ENCODE measurements at places on chromosomes 6 and 20.

DNA sequence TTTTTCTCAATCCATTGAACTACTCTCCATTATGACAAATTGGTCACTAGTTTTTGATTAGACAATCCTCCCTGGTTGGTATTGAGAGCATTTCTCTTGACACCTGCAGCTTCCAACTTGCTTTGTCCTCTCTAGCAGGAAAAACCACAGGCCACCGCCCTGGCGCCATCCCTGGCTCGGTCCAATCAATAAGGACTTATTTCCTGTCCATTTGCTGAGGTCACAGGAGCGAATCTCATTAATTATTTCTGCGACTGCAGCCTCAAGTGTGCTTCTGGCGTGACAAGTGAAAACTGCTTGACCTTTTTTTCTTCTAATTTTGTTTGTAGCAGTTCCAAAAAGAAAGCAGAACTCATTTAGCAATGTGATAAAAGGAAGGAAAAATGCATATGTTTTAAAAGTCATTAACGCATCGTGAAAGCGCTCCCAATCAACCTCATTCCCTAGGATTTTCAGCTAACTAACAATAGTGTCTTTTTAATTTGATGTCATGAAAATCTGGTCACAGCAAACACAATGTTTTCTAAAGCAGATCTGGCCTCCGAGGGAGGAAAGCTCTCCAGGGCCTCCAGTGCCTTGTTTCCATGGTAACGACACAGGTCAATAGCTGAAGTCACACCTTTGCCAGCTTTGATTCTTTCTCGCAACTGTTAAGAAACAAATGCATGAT, 39.0 kb upstream of the BEND3 start:
- DNase-seq: no peak

GRCh38 chr6:41049521-41049920, 3.5 kb upstream of the APOBEC2 start:
- no peak for DNase-seq

- no peak for DNase-seq
Measured at GRCh38 chr20:40992349-40993113, 36.1 kb upstream of the TOP1 start.

DNA sequence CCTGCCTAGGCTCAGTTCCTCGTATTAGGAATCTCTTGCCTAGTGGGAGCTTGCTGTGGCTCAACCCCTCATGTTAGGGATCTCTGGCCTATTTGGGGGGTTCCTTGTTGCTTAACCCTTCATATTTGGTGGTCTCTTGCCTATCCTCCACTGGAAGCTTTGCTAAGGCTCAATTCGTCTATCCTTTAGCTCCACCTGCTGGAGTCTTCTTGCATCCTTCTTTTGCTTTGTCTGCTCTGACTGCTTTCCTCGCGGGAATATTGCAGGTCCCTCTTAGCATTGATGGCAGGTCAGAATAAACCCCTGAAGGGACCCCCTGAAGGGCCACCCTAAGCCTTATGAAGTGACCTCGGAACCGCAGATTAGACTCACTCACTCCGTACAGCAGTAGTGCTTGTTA, 203.0 kb upstream of the TBX18 start:
- DNase-seq: no peak

- no peak for DNase-seq
Measured at GRCh38 chr20:59316911-59317731, 16.7 kb downstream of the EDN3 start.

DNA sequence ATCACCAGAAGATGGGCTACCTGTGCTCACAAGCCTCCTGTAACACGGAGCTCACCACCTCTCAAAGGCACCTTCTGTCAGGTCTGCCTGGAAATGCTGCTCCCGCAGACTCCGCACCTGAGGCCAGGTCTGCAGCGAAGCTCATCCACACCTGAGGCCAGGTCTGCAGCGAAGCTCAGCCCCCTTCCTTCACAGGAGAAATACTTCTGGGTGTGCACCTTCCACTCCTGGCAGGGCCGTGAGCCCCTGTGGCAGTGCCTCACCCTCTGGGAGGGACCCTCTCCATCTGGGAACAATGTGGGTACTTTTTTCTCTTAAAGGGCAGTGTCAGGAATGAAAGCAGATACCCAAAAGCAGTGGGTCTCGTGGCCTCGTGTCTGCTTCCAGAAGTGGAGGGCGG, 1.4 kb upstream of the SLCO4A1 start:
- DNase-seq: no peak

Measured in astrocyte of the cerebellum (primary cell).